ENCODE measurements at places on chromosomes 6 and 20.

DNA sequence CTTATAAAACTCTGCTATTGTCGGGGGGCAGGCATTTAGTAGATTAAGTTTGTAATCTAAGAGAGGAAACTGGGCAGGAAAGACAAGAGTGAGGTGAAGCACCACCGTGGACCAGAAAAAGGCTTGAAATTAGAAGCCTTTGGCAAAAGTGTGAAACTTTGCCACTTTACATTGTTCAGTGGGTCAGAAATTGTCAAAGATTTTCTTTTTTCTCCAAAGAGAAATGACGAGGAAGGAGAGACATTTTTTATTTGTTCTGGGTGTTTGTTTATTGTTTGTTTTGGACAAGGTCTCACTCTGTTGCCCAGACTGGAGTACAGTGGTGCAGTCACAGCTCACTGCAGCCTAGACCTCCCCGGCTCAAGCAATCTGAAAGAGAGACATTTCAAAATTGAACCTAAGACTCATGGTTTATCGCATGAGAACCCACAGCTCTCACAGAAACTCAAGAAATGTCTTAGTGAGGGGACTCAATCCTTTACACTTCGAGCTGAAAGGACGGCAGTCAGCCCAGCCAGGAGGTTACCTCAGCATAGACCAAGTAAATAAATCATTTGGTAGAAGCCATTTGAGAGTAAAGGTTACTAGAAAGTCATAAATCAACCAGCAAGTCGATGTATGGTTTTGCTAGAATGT, 262.8 kb upstream of the TAB2 start:
- no peak for DNase-seq

- no peak for DNase-seq
Observed at GRCh38 chr20:41621421-41621820, 3.2 kb upstream of the CHD6 start.

GRCh38 chr6:140849456-140849855, 1283.3 kb upstream of the GJE1 start:
- no peak for DNase-seq

DNA sequence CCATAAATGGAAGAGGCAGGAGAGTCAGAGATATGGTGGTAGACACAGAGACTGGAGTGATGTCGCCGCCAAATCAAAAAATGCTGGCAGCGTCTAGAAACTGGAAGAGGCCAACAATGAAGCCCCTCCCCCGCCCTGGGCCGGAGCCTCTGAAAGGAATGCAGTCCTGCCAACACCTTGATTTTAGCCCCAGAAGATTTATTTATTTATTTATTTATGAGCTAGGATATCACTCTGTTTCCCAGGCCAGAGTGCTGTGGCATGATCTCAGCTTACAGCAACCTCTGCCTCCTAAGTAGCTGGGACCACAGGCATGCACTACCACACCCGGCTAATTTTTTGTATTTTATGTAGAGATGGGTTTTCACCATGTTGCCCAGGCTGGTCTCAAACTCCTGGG, 82.6 kb upstream of the CCDC167 start:
- DNase-seq, result no peak

- no peak for DNase-seq
Observed at GRCh38 chr20:8527998-8528723, 396.1 kb downstream of the PLCB1 start.

DNA sequence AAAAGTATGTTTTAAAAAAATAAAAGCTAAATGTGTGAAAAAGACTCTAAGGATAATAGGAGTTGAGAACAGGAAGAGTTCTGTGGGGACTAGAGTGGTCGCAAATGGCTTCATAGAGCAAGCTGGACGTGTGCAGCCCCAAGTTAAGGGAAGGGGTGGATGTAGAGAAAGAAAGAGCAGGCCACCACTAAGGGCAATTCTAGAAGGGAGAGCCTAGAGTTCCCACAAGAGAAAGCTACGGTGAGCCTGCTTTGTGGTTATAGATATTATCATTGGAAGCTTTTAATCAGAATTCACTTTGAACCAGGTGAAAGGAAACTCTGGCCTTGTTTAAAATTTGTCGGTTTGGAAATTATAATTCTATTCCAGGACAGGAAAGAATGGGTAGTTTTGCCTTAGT, 101.6 kb downstream of the HIVEP2 start:
- DNase-seq, result no peak

DNA sequence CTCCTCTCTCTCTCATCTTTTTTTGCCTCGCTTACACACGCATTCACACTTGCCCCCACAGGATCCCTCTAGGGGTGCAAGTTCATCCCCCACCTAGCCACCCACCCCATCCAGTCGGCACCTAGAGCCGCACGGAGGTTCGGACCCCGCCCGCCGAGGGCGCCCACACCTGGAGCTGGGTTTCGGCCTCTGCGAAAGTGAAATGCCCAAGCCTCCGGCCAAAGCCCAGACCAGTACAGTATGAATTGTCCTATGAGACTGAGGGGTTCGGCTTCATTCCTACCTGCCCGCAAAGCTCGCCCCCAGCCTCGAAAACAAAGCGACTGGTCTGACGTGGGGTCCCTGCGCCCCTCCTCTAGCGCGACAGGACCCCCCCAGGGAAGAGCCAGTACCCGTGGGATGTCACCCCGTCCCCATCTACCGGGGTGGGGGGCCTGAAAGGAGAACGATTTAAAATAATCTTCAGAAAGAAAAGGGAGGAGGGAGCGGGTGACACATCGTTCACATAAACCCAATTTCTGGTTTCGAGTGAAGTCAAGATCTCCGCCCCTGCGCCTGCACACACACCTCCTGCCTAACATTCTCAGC, 1.5 kb downstream of the TFAP2A start:
- DNase-seq, result no peak

- no peak for DNase-seq
Observed at GRCh38 chr20:432208-432607, 24.1 kb downstream of the RBCK1 start.
